ENCODE measurements at places on chromosomes 12 and 14.
A peak's percentile ranks its signal among the peaks of the same experiment; 100 is the strongest.

DNA sequence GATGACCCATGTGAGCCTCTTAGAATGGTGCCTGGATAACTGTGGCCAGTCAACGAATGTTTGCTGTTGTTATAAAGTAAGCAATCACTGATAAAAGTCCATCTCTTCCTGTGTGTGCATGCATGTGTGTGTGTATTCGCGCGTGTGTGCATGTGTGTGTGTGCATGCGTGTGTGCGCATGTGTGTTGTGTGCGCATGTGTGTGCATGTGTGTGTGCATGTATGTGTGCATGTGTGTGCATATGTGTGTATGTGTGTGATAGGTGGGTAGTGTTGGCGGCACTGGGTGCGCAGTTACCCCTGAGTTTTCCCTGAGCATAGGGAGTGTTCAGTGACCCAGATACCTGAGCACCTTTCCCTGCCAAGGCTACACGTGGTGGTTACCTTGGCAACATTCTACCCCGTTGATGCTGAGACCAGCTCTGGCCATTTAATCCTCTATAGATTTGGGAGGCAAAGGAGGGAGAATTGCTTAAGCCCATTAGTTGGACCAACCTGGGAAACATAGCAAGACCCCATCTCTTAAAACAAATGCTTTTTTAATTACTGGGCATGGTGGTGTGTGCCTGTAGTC lies 137.8 kb downstream of the SLC15A4 start:
- DNase-seq = no peak

DNA sequence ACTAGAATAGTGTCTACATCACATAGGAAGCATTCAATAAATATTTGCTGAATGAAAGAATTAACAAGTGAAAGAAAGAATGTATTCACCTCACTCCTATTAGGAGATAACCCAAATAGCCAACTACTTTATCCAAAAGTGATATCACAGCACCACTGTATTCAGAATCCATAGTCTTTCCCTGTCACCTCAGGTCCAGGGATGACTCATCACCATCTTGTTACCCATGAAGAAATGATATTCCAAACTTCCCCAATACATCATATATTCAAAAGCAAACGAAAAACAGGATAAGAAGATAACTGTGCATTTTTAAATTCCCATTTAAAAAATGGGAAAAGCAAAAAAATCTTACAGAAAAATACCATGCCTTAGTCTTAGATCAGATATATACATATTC lies 39.1 kb downstream of the TXNDC16 start:
- no peak for DNase-seq

DNA sequence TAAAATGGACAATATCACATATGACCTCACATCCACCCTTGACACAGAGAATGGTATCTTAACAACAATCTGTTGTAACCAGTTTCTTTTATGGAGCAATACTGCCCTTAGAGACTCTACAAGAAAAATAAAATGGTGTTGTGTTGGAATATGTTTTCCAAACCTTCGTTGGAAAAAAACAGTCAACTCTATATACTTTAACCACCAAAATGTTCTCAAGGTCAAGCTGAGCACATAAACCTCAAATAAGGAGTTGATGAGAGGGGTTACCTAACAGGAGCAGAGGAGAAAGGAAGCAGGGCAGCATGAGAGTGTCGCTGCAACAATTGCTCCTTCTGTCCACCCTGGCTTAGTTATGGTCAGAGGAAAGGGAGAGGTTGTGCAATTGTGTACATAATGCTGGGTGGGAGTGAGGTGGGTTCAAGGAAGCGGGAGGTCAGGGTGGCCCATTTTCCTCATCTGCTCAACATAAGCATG lies 179.2 kb upstream of the BMP4 start:
- DNase-seq = no peak

DNA sequence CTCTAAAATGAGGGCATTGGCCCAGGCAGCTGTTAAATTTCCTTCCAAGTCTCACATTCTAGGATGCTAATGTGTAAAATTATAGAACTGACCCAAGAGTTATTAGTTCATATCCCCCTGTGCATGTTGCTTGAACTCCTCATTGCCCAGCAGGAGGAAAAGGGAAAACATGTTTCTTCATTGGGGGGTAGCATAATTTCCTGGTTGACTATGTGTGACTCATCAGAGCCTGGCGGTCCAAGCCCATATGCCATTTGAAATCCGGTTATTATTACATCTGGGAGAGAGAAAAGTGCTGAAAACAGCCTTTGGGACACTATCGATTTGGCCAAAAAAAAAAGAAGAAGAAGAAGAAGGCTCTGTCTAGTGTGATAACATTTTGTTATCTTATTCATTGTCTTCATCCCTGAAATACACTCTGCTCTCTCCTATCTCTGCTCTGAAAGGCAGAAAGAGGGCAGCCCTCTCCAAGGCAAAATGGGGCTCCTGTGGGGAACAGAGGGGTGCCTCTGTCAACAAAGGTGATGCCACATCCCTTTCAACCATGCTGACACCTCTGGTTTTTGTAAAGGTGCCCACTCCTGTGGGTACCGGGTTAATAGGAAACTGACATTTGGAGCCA lies 114.2 kb downstream of the DAD1 start:
- DNase-seq = peak; percentile 46

DNA sequence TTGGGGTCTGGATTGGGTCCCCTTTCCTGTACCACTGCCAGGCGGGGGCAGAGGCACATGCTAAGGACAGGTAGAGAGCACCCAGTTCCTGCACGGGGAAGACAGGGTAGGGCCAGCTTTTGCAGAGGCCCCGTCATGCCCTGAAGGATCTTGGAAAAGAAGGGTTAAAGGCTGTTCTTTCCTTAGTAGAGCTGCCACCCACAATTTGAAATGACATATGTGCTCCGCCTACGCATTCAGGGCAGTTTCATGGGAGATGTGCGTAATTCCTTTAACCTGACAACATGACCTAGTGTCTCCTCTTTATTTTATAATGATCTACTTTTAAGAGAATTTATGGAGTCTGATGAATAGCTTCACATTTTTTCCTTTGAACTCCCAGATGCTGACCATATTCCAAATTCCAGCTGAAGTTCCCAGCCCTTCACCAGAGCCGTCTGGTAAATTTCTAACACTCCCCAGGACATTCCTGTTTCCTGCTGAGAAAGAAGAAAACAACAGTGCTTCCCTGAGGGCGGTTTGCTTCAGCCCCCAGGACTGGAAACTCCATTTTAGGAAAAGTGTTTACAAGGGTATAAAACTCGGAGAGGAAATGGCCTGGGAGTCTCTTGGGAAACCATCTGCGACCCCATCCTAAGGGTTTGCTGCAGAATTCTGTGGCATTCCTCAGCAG lies 58.9 kb upstream of the PLEKHG3 start:
- no peak for DNase-seq

GRCh38 chr12:5689773-5690172 lies 255.3 kb downstream of the ANO2 start:
- no peak for DNase-seq

DNA sequence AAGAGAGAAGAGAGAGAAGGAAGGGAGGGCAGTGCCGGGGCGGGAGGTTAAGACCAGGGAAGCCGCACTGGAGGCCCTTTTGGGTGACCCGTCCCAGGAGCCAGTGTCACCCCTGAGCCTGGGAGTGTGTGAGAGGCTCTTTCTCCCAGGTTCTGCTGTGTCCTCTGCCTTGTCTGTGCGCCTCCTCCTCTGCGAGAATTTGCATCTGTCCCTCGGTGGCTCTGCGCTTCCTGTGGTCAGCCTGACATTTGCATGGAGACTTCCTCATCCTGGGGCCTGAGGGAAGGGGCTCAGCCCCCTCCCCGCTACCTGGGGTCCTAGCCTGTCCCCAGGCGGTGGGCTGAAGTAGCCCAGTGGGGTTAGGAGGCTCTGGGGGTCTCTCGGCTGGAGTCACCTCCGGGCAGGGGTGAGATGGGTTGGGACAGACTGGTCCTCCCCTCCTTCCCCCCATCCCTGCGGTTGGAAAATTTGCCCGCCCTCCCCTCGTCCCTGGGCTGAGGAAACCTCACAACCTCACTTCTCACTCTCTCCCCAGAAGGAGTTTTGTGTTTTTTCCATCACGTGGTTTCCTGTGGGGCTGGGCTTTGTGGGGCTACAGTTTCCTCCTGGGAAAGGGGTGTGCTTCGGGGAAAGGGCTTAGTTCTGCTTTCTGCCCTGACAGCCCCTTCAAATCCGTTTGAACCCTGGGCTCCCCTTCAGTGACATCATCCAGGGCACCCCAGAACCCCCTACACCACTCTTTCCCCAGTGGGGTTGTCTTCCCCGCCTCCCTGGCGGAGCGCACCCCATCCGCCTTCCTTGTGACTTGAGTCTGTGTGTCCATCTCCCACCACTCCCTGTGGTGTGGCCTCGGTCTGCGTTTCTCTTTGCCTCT lies 2.5 kb downstream of the PTPN6 start:
- no peak for DNase-seq

- DNase-seq = peak; percentile 23
Observed at GRCh38 chr12:120139958-120140357, 23.4 kb upstream of the RAB35 start.

- DNase-seq = peak; percentile 43
Observed at GRCh38 chr12:30753233-30753632, 1.5 kb downstream of the CAPRIN2 start.
